ENCODE measurements at places on chromosomes 16 and 17. TPM values are rescaled to one million over a fixed set of nuclear protein-coding genes. Genes with fewer than 3 reads are reported as not detected.

The ZNF469 gene
- total RNA-seq = 4.2 TPM

The CACNG1 gene
- total RNA-seq = not detected

The SLFN5 gene
- 49.8 TPM for total RNA-seq

The KRTAP9-3 gene
- not detected for total RNA-seq

The WFDC1 gene
- 9.7 TPM for total RNA-seq
